Lower lobe of right lung (tissue), 2 donors: ENCODE measurements at places on chromosomes 4 and X. TPM values are rescaled to one million over a fixed set of nuclear protein-coding genes. Genes with fewer than 3 reads are reported as not detected.

GRCh38 chr4:152850377-152850776 is 70.6 kb downstream of the ARFIP1 start:
- peak; percentile 66 for DNase-seq

DNA sequence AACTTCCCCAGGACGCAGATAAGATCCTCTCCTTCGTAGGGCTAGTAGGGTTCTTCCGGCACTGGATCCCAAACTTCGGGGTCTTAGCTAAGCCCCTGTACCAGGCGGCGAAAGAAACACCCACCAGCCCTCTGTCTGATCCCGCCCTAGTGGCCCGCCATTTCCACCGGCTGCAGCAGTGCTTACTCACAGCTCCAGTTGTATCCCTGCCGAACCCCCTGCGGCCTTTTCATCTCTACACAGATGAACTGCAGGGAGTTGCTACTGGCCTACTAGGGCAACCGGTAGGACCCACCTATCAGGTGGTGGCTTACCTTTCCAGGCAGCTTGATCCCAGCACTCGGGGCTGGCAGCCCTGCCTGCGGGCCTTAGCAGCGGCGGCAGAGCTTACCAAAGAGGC is 961.2 kb downstream of the RPA4 start:
- DNase-seq: no peak

GRCh38 chrX:134548257-134549201 is 88.6 kb downstream of the HPRT1 start:
- DNase-seq: no peak

DNA sequence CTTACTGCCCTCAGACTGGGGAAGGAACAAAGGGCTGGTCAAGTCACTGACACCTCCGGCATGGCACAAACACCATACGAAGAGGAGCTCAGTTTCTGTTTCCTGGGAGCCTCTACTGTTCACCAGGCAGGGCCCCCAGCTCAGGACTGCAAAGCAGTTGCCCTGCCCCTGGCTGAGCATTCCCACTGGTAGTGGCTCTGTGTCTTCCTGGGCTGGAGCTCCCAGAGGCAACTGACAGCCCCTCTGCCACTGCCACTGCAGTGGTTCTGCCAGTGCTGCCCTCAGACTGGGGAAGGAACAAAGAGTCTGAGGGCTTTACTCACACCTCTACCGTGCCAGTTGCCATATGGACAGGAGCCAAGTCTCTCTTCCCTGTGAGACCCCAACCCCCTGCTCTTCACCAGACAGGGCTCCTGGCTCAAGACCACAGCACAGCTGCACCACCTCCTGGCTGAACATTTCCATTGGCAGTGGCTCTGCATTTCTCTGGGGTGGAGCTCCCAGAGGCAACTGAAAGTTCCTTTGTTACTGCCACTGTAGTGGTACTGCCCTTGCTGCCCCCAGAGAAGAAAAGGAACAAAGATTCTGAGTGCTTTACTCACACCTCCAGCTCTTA is 67.9 kb downstream of the SMARCA5 start:
- DNase-seq: no peak

DNA sequence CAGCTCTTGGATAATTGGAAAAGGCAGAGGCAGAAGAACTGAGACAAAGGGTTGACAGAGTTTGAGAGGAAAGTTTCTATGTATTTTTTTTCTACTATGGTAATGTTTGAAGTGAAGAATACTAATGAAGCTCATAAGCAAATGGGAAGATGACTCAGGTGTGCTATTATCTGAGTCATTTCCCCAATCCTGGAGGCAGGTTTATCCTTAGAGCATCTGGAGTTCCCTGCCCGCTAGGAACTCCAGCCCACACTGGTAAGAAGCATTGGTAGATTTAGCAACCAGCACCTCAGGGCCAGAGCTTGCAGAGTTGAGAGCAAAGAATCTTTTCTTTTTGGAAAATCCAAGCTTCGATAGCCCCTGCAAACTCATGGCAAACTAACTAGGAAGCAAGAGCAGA is 55.2 kb downstream of the DOCK11 start:
- DNase-seq: no peak

DNA sequence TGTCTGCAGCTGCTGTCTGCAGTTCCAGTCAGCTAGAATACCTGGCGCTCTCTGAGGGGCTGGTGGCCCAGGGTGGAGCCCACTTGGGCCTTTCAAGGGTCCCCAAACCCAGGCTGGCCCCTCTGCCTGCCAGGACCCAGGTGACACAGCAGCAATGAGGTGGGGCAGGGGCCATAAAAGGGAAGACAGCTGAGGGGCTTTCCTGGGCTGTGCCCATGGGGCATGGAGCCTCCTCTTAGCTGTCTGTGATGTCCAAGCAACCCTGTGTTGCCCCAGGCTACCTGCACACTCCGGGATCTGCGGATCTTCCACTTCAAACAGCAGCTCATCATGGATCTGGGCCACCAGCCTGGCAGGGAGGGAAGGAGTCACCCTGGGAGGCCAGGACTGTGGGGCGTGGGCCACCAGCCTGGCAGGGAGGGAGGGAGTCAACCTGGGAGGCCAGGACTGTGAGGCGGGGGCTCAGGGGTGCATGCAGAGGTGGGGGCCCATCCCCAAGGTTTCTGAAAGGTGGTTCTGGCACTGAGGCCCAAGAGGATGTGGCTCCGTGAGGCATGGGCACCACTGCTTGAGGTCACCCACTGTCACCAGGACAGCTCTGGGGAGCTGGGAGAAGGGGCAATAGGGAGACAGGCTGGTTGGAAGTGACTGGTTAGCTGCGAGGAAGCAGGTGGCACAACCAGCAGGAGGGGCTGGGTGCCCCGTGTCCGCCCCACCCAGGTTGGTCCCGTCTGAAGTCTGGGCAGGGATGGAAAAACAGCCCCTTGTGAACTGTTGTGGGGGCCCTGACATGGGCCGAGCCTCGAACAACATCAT is 16.3 kb downstream of the NAT8L start:
- DNase-seq: no peak

GRCh38 chrX:48714573-48714972 is 18.0 kb downstream of the SUV39H1 start:
- no peak for DNase-seq

DNA sequence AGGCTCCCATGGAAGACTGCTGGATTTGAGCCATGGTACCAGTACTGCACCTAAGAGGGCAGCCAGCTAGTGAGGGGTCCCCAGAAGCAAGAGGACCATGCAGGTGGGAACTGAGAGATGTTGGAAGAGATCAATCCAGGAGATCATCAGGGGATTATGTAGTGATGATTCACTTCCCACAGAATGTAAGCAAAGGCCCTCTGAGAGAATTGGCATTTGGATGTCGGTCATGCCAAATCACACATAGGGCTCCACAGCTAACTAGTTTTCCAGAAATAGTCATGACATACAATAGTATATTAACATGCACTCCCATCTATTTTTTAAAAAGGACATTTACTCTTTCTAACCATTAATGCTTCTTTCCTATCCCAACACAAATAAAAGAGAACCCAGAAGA is 112.5 kb downstream of the RASGEF1B start:
- DNase-seq: no peak

The ARHGAP24 gene
- total RNA-seq: 28.7 TPM

The SORCS2 gene
- 5.8 TPM for total RNA-seq

GRCh38 chr4:186265683-186266652 is at the start of gene F11:
F11 (plus strand) TSS chr4:186266189; CDS start chr4:186267137, 948 bp downstream.
- DNase-seq: no peak

The RHOXF2B gene
- total RNA-seq: not detected

The FGF2 gene
- 8.1 TPM for total RNA-seq

- no peak for DNase-seq
Measured at GRCh38 chrX:26613956-26614355, 398.0 kb downstream of the MAGEB5 start.

- DNase-seq: no peak
Measured at GRCh38 chr4:139934708-139935195, 219.2 kb downstream of the MAML3 start.

- DNase-seq: no peak
Measured at GRCh38 chr4:134911941-134912340, 710.4 kb upstream of the PABPC4L start.

- peak; percentile 58 for DNase-seq
Measured at GRCh38 chr4:86594559-86595425, 677 bp downstream of the PTPN13 start.

DNA sequence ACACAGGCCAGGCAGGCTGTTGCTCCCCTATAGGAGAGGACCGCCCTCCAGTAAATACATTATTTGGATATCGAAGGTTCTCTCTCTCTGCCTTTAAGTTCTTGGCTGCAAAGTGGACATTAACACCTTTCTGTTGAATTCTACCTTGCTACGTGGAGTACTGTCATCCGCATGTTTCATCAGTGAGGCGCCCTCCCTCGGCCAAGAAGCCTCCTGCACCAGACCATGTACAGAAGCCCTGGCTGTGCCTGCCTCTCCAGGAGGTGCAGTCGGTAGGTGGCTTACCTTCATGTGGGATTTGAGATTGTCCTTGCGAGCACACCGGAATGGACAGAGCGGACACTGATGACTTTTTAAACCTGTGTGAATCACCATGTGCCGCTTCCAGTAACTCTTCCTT is 46.7 kb downstream of the ZNF827 start:
- DNase-seq: no peak

DNA sequence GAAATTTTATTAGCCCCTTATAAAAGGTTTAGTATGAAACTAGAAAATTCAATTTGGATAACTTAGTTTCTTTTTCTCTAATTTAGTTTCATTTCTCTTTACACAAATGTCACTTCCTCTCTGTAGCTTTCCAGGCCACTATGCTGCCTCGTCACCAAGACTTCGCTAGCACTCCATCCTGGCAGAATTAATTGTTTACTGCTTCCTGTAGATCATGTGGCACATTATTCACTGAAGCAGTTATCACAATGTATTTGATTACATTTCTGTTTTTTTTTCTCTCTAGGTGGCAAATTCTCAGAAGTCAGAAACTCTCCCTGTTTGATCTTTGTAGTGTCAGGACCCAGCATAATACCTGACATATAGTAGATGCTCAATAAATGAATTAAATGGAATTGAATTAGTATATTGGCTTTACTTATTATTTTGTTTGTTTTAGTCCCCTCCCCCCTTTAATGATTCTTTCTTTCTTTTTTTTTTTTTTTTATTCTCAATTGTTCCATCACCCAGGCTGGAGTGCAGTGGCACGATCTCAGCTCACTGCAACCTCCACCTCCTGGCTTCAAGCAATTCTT is 9.3 kb upstream of the SAT1 start:
- DNase-seq: no peak

DNA sequence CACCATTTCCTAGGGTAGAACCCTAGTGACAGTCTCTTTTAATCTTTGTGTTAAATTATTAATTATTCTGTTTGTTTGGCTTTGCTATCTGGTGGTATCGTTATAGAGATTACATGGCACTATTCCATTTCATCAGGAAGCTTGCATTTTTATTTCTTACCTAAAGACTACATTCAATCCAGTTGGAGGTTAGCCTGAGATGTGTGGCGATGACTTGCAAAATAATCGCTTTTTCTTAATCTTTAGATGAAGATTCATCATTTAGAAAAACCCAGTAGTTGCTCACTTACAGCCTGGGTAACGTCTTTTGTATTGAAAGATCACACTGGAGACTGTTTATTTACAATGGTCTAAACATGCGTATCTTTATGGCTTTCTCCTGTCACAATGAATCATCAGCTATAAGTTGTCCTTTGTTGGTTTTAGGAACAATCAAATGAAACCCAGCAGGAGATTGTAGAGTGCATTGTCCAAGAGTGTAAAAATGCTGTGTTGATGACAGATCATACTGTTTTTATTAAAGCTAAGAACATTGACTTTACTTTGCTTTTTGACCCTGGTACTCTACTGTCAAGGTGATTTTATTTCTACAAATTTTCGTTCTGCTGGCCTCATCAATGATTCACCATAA is 281.7 kb upstream of the PITX2 start:
- DNase-seq: no peak

The MMAA gene
- total RNA-seq: 7.8 TPM

DNA sequence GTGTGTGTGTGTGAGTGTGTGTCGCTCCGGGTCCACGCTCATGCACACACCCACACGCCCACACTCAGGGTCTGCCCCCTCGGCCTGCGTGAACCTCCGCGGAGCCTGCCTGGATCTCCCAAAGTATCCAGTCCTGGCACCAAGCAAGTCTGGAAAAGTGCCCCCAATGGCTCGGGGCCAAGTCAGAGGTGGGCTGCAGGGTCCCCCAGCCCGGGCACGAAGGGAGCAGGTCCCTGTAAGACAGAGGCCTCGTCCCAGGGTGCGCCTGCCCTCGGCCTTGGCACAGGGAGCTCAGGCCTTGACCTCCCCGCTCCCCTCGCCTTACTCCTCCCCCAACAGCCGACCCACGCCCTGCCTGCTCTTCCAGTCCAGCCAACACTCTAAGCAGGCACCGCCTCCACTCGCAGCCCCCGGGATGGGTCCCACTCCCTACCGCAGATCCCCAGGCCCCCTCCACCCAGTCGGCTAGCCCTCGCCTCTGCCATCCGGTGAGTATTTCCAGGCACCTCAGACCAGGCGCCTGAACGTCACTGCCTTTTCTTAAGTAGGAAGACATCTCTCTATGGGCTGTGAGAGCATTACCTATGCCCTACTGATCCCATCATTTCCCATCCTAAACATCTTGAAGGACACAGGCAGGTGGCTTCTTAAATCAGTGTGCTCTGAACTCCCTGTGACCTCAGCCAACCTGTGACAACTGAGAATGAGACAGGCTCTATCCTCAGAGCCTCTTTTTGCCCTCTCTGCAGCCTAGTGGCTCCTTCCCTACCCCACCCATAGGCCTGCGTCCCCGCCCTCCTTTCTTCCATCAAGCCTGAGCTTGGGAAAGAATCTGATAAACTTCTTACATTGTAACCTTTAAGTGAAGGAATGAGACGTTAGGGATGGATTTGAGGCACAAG is 704 bp downstream of the FAM114A1 start:
- DNase-seq: peak; percentile 58

DNA sequence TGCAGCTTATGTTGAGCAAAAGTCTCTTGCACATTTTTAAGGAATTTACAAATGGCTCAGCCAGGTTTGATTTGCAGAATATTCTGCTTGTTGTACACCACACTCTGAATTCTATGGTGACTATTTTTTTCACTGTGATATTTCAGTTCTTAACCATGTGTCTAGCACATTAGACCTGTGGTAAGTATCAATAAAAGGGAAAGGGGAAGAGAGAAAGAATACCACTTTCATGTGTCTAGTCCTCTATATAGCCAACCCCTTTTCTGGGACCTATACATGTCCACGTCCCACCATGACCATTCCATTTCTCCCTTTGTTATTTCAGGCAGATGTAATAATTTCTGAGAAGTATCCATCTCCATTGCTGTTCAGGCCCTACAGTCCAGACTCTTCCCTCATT is 121.3 kb upstream of the PNPLA4 start:
- no peak for DNase-seq

The TMEM47 gene
- total RNA-seq: 24.8 TPM
